ENCODE measurements at places on chromosomes 11 and 22. TPM values are rescaled to one million over a fixed set of nuclear protein-coding genes. Genes with fewer than 3 reads are reported as not detected.
A peak's percentile ranks its signal among the peaks of the same experiment; 100 is the strongest.

OR51B2 gene
- not detected for total RNA-seq

FBXO3 gene
- 22.2 TPM for total RNA-seq

GRCh38 chr11:102813484-102813883, 15.5 kb upstream of the MMP1 start:
- DNase-seq, result no peak

DNA sequence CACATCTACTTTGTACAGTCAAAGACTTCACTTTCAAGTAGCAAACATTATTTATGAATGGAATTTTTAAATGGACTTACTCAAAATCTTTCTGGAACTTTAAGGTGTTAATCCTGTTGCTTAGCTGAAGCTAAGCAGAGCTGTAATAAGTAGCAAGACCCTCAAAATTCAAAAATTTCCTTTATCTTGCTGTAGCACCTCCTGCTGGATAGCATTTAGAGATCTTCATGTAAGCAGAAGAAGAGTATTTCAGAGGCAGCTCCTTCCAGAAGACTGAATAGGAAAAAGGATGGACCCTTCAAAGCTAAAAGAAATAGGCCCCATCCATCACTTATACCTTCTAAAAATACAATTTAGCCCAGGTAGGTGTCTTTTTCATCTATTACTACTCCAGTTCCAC, 3.4 kb downstream of the PHF21A start:
- DNase-seq, result no peak

DNA sequence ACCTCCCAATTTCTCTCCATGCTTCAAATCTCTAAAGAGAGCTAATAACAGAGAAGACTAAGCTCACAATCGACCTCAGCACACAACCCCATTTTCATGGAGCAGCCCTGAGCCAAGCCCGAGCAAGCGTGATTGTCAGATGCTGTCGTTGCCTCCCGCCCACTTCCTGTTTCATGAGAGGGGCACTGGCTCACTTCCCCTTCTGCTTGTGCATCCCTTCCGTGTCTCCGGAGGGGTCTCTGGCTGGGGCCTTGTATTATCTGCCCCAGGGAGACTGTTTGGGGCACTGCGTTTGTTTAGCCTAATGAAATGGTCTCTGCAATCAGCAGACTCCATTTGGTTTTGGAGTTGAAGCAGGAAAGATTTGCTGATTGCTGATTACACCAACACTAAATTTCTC, 181.3 kb upstream of the SEZ6L start:
- no peak for DNase-seq

DNA sequence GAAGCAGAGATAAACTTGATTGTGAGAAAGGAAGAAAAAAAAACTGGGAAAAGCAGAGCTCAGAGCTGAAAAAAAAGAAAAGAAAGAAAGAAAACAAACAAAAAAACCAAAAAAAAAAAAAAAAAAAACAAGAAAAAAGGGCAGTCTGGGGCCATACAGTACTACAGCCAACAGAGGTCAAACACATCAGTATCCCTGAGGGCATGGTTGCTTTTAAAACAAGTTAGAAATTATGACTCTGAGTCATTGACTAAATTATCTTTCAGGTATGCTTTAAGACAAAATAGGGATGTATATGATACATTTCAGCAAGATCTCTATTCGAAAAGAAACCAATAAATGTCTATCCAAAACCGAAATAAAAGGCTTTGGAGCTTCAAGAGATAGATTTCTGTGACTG, 37.1 kb upstream of the TLCD5 start:
- no peak for DNase-seq

- DNase-seq, result no peak
Measured at GRCh38 chr22:49236541-49237075, 591.1 kb downstream of the BRD1 start.

BCO2 gene
- total RNA-seq, result 1.3 TPM

- DNase-seq, result no peak
Measured at GRCh38 chr11:88344869-88345268, 7.3 kb upstream of the CTSC start.

AIFM3 gene
- 0.58 TPM for total RNA-seq

DNA sequence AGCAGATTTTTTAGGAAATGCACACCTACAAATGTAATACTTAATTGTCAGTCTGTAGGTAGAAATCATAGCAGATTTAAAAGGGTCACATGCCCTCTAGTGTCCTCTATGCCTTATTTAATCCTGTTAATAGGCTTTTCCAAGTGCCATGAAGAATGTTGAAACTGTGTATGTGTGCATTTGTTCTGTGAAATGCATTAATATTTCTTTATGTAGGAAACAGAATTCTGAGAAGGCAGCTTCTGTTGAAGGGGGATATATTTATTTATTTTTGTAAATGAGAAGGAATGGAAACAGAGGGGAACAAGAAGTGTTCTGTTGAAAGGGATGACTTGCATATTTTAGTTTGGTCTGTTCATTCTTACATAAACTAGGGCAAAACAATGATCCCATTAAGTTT, 51.0 kb downstream of the SVIP start:
- DNase-seq, result no peak

- no peak for DNase-seq
Measured at GRCh38 chr11:112336356-112336886, 75.8 kb upstream of the PLET1 start.

CRYBB3 gene
- 0.30 TPM for total RNA-seq

- DNase-seq, result no peak
Measured at GRCh38 chr22:26197425-26197824, 28.2 kb downstream of the SEZ6L start.

- peak; percentile 32 for DNase-seq
Measured at GRCh38 chr22:20741634-20742581, 32.0 kb upstream of the SERPIND1 start.

GRCh38 chr11:101987370-101987769, 59.9 kb upstream of the CFAP300 start:
- DNase-seq, result no peak

GRCh38 chr11:127805771-127806170, 781.6 kb downstream of the ETS1 start:
- DNase-seq, result no peak

DNA sequence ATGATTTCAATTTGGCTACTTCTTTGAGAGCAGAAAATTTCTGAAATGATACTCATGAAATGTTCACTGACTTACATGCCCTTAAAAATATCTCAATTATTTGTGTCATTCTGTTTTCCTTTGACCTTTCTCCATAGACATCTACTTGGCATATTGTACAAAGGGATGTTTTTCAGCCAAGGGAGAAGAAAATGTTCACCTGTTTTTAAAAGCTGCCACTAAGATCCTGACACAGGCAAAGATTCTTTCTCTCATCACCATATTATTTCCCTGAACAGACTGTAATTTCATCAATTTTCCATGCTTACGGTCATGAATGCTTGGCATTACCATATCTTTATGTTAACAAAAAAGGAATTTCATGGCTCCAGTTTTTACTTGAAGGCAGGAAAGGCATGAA, 67.4 kb upstream of the DBX1 start:
- DNase-seq, result no peak

PEX26 gene
- 41.8 TPM for total RNA-seq

- DNase-seq, result no peak
Measured at GRCh38 chr11:251550-251949, 14.8 kb downstream of the PSMD13 start.

OR6T1 gene
- not detected for total RNA-seq

GRCh38 chr11:44944853-44945235, 5.8 kb downstream of the TP53I11 start:
- DNase-seq, result no peak

MRGPRF gene
- total RNA-seq, result not detected

Measured in activated T-cell treated with anti-CD3 and anti-CD28 coated beads, Interleukin-2, amount 50 U/mL, for 72 hours (primary cell).